ENCODE measurements at places on chromosomes 4 and X. TPM values are rescaled to one million over a fixed set of nuclear protein-coding genes. Genes with fewer than 3 reads are reported as not detected.

MAP3K15 gene
- total RNA-seq = 0.28 TPM

TMEM31 gene
- not detected for total RNA-seq

HSFX3 gene
- not detected for total RNA-seq

ZCCHC18 gene
- total RNA-seq = 2.8 TPM

TRIM75 gene
- not detected for total RNA-seq

DCAF8L2 gene
- not detected for total RNA-seq
